ENCODE measurements at places on chromosomes 3 and 15.

- no peak for DNase-seq
Observed at GRCh38 chr3:93984618-93985017, 4.7 kb downstream of the ARL13B start.

DNA sequence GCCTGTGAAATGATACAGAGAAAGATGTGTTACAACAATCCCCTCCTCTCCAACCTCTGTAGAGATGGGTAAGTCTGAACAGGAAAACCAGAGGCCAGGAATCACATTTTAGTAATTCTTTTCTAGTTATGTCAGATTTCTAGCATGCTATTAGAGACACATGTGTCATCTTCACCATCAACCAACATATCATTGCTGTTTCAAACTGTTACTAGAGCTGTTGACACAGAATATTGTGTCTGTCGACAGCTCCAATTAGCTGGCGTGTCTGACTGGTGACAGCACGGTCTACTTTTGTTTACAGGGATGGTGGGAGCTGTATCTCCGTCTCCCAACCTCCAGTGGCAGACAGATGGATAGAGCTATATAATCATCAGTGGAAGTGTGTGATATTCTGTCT lies 393.2 kb downstream of the SOX2 start:
- DNase-seq: no peak

DNA sequence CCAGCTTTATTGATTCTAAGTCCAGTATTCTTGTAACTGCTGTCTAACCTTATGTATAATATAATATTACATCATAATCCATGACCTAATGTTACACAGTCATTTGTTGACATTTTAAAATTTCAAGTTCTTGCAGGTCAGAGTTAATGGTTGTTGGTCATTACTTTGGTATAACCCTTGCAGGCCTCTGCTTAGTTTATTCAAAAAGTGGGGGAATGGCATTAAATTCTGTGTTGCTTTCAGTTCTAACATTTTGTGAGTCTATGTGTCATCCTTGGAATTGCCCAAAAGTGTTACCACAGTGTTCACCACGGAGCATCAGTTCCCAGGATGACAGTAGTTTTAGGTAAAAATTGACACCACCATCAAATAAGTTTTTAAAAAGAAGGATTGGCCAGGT lies 174.8 kb upstream of the BCL6 start:
- DNase-seq: no peak

DNA sequence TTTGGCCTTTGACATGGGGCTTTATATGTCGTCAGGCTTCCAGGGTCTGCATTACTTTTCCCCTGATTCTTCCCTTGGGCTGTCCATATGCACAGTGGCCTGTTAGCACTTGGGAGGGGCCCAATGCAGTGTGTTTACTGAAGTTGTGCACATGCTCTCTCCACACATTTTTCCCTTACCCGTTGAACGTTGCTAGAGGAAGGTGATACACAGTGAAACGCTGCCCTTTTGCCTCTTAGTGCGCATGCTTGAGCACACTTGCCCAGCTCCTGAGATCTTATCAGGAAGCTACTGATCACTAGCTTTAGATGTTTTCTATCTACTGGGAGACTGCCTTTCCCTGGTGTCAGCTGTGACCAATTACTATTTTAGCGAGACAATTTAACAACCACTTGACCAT lies 1198.0 kb downstream of the ROBO1 start:
- DNase-seq: no peak

DNA sequence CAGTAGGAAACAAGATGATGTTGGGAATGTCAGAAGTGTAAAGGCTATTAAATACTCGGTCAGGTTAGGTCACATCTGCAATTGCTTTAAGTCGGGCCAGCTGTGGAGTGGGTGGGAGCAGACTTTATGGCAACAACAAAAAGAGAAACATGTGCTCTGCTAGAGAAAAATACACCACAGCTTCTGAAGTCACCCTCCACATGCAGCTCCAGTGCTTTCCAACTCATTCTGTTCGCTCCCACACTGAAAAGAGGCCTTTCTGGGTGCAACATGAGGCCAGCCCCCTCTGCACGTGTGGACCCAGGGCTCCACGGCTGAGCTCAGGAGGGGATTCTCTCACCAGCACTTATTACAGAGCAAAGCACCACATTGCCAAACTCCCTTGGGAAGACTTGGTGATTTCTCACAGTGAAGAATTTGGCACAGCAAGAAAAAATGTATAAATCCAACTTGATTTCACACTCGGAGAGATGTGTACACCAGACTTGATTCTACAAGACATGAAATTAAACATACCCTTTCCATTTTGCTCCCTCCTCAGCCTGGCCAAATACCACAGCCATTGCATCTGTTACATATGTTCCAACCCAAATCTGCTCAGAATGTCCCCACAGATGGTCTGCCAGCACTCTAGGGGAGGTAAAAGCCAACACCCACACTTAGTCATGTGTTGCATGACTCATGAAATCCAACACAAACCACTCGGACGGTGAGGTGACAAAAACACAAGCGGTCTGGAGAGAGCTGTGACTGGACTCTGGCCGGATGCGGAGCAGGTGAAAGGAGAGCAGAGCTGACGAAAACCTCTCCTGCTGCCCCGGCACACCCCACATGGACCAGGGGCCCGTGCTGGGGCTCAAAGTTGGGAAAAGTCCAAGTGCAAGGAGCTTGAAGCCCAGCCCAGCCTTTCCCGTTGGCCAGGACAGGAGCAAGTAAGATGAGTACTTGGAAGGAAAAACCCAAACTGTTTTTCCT lies 74.6 kb downstream of the ITGB5 start:
- no peak for DNase-seq

DNA sequence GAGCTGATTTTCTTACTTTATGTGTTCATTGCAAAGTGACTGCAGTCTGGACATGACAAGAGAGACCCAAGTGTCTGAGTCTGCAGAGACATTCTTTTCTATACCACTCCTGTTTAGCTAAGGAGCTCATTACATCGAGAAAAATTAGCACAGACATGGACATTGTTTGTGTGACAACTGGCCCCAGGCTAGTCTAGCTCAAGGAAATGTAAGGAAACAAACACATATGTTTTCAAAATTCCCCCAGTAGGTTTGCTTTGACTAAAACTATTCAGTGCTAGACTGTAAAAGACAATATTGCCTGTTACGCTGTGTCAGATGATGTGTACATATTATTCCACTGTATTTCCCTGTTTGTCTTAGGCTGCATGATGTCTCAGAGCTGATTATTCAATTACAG lies 40.9 kb downstream of the TPRG1 start:
- no peak for DNase-seq

DNA sequence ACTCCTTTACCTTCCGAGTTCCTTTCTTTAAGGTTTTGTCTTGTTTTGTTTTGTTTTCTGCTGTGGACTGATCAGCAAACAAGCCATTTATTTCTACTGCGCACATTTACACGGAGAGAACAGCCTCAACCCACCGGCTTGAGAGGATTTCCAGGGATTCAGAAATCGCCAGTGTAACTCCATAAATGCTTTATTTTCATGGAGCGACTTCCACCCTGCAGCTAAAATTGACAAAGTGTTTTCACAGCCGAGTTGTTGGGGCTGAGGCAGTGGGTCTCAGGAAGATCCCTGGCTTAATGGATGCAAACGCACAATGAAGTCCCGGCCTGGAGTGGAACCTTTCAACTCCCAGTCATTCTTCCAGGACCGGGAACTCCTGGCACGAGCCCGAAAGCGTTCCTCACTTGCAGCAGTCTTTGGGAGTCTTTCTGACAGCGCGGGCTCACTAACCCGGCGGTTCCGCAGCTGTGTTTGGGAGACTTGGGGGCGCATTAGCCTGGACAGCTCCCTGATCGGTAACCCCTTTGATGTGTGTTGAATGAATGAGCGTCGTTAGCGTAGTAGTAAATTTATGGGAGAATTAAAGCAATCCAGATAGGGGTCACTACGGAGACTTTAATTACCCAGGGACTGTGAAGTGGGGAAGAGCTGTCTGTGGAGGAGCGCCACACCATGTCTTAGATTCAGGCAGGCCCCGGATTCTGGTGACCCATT lies 785 bp upstream of the MYRIP start:
- no peak for DNase-seq

- no peak for DNase-seq
Observed at GRCh38 chr3:143784446-143784845, 63.8 kb downstream of the SLC9A9 start.

DNA sequence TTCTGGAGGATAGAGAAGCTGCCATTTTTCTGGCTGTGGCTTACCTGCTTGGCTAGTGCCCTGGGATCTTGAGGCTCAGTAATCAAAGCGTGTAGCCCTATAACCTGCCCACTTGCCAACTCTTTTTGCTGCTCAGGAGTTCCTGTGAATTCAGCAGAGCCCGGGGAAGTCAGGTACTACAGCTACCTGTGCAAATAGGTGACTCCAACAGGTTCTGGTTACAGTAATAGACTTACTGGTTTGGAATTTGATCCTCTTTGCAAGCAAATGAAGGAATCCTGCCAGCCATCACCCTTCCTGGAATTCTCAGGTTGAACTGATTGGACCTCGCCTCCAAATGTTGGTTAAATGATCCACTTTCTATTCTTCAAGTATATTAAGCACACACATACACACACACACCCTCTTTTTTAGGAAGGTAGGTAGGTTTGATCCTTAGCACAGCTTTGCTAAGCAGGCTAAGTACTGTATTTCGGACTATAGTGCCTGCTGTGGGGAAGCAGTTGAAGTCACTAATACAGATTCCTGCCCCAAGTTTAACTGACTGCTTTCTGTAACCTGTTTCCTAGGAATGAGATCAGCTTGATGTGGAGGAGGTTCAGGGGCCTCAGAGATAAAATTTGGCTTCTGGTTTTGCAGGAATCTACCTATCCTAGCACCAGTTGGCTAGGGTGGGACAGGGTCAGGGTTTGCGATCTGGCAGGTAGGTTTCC lies 2.3 kb downstream of the PPCDC start:
- no peak for DNase-seq

- DNase-seq: peak; percentile 40
Observed at GRCh38 chr15:59691194-59691805, 2.2 kb upstream of the BNIP2 start.

GRCh38 chr3:197435426-197435825 lies 120.3 kb downstream of the BDH1 start:
- no peak for DNase-seq

DNA sequence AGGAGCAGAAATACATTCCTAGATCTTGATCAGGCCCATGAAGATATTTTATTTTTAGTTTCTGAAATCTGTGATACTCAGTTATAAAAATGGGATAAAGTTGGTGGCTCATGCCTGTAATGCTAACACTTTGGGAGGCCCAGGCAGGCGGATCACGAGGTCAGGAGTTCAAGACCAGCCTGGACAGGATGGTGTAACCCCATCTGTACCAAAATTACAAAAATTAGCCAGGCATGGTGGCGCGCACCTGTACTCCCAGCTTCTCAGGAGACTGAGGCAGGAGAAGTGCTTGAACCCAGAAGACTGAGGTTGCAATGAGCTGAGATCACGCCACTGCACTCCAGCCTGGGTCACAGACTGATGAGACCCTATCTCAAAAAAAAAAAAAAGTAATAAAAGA lies 105.5 kb downstream of the IL1RAP start:
- DNase-seq: no peak

DNA sequence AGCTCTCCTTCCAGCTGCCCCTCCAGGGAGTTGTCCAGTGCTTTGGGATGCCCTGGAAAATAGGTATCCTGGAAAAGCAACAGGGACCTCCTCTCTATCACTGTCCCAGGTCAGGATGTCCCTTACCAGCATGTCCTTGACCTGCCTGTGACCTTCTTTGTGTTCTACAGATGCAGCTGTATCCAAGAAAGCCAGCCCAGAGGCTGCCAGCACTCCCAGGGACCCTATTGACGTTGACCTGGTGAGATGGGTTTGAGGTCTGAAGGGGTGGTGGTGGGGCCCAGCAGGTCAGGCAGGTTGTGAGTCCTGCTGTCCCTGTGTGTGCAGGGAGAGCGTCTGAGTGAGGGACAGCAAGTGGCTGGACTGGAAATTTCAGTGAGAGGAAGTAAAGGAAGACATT lies 30.2 kb downstream of the PML start:
- no peak for DNase-seq

DNA sequence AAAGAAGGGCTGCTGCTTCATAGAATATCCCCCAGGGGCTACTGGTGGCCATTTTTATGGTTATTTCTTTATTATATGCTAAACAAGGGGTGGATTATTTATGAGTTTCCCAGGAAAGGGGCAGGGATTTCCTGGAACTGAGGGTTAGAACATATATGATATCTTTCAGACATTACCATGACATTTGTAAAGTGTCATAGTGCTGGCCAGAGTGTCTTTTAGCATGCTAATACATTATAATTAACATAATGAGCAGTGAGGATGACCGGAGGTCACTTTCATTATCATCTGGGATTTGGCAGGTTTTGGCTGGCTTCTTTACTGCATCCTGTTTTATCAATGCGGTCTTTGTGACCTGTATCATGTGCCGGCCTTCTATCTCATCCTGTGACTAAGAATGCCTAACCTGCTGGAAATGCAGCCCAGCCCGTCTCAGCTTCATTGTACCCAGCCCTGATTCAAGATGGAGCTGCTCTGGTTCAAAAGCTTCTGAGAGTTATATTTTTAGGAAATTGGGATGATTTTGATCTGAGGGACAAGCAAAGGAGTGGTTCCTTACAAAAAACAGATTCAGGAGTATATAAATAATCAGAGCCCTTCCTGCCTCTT lies 9.1 kb upstream of the ZBTB20 start:
- DNase-seq: no peak

- no peak for DNase-seq
Observed at GRCh38 chr3:163878396-163878795, 1199.9 kb downstream of the SI start.

DNA sequence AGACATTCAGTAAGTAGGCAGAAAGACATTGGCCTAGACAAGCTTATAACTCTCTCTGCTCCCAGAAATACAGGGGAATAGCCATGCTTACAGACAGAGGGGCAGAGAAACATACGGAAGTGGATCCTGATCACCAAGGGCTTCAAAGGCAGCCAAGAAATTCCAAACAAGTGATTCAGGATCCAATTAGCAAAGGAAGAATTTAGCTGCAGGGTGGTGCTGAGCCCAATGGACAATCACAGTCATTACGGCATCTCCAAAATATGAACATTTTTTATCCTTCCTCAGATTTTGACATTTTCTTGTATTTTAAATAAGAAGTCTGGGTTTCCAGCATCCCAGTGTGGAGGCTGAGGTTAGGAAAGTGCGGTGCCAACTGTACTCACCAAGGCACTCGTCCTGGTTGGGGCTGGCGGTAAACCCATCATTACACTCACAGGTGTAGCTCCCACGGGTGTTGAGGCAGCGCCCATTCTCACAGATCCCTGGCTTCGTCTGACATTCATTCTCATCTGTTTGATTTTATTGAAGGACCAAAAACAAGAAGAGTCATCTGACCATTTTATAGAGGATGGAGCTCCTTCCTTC lies 96.8 kb downstream of the DUT start:
- no peak for DNase-seq

- no peak for DNase-seq
Observed at GRCh38 chr3:29100292-29100691, 180.6 kb upstream of the RBMS3 start.

- DNase-seq: no peak
Observed at GRCh38 chr3:77171026-77171425, 131.1 kb downstream of the ROBO2 start.

DNA sequence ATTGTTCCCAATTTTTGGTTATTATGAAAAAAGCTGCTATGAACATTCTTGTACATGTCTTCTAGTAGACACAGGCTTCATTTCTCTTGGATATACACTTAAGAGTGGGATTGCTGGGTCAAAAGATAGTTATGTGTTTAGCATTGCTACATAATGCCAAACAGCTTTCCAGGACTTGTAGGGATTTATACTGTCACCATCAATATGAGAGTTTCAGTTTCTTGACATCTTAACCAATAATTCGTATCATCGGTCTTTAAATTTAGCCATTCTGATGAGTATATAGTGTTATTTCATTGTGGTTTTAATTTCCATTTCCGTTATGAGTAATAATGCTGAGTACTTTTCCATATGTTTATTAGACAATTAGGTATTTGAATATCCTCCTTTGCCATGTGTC lies 190.3 kb upstream of the PFN2 start:
- no peak for DNase-seq
